A172 (cell line): ENCODE measurements at places on chromosomes 4 and X. TPM values are rescaled to one million over a fixed set of nuclear protein-coding genes. Genes with fewer than 3 reads are reported as not detected.
A peak's percentile ranks its signal among the peaks of the same experiment; 100 is the strongest.

GRCh38 chr4:18366892-18367291 is 345.3 kb upstream of the LCORL start:
- no peak for DNase-seq

DNA sequence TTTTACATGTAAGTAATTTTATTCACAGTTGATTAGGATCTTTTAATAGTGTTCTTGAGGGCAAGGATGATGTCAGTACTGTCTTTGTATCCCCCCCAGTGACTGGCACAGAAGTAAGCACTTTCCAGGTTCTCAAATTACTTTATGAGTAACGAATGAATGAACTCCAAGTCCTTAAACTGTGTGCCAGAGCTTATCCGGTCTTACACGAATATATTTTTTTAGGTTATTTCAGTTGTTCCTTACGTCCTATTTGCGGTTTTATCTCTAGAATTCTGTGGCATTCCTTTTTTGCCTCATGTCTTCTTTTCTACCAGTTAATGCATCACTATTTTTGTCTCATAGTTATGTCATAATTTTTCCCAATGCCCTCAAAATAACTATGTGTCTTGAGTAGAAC is 106.9 kb upstream of the MID1IP1 start:
- DNase-seq, result no peak

DNA sequence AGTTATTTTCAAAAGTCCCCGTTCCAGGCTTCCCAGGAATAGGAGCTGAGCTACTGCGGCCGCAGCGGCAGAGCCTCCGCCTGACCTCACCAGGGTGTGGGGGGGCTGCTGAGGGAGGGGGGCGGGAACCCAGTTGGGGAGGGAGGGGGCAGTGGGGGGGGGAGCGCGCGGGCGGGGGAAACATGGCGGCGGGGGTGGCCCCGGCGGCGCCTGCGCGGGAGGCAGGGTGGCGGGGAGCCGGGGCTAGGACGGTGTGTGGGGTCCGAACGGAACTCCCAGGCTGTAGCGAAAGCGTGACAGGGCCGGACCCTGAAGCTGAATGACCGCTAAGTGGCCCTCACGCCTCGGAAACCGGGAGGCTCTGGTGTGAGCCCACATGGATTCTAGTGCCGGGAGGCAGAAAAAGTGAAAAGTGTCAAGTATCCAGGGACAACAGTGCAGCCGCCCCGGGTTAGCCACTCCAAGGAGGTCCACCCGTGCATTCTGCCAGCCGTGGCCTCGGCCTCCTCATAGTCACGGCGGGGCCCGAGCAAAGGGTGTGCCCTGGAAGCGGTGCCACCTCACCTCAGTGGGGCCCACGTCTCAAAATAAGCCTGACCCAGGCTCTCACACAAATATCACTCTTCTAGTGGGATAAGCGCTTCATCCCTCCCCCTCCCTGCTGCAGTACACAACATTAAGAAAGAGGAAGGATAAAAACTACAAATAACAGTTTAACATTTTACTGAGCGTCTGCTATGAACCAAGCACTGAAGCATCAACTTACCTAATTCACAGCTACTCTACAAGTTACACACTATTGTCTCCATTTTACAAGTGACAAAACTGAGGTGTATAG is at the start of gene KLHL13:
Gene KLHL13 (minus strand): TSS at position 98 of the 838 bp plus-strand sequence. CDS start 88,337 bp downstream, outside the sequence.
- DNase-seq, result no peak

DNA sequence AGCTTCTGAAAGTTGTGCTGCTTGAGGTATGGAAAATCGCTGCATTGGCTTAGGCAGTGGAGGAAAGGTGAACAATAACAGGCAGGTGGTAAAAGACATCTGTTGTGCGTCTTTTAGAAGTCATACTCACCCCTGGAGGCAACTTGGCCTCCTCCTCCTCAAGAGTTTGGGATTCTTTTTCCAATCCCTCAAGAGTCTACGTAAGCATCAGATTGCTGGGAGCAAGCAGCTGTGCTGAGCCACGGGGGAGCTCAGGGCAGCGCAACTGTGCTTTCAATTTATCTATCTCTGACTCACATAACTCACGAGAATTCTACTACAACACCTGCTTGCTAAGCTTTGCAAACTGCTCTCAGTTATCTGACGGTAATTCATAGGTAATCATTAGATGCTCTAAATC is 6.4 kb upstream of the RBMX2 start:
- no peak for DNase-seq

- DNase-seq, result no peak
Observed at GRCh38 chrX:42739741-42740140, 38.2 kb downstream of the PPP1R2C start.

DNA sequence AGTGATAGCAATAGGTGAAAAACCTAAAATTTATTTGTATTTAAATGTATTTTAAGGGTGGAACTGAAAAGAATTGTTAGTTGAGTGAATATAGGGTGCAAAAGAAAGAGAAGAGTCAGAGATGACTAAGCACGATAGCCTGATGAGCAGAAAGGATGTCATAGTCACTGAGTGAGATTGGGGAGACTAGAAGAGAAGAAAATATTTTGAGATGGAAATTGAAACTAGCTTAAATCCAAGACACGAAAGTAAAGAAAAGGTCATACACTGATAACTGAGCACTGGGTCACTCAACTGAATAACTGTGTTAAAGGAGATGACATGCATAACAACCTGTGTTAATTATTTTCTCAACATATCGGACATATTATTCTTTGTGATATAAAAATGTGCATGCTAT is 55.5 kb downstream of the SPANXN4 start:
- no peak for DNase-seq

DNA sequence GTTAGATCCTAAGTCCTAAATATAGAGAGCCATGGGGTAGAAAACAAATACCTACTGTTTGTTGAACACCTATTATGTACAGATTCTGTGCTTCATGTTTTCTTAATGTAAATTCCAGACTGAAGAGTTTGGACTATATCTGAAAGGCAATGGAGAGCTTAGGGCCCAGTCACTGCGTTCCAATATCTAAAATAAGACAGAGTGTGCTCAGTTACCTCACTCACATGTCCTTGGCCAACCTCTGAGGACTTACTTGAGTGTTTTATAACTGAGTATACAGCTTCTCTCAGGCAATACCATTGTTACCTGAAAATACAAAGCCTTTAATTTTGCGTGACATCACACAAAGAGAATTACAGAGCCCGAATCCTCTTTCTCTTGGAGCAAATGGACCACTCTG is 53.2 kb downstream of the GRIA3 start:
- no peak for DNase-seq

- DNase-seq, result no peak
Observed at GRCh38 chr4:104493081-104493831, 1.4 kb downstream of the CXXC4 start.

DNA sequence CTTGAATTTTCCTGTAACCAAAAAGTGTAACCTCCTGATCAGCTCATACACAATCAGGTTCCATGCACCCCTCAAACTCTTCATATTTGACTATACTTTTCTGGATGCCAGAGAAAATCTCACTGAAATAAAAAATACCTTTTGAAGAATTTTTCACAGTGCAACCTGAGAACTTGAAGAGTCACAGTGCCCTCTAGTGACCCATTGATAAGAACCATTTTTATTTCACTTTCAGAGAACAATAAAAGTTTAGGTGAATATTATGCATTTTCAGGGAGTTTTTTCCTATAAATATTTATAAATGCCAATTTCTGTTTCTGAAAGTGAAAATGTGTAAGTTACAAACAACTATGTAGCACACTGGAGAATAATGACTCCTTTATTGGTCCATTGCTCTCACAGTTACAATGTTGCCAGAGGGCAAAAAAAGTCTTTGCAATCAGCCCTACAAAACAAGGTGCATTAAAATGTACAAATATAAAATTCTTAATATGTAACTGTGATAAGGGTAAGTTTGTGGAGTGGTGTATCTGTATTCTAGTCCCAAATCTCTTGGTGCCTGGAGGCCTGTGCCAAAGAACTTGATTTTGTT is 153.6 kb upstream of the INTU start:
- peak; percentile 24 for DNase-seq

GRCh38 chrX:16665089-16665488 is 15.1 kb downstream of the S100G start:
- DNase-seq, result peak; percentile 29

DNA sequence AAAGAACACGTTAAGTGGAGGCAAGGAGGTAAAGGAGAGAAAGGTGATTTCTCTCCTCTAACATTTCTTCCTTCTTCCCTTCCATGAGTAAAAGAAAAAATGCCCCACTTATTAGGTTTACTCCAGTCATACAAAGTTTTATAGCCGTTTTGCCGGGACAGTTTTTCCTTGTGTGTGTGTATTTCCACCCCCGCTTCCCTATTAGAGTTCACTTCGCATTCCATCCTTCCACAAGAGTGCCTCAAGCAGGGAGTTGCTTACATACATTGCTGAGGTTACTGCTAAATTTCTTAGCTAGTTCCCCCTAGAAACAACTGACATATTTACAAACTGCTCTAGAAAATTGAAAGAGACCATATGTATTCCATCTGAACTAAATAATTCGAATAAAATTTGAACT is 45.2 kb upstream of the BMP15 start:
- DNase-seq, result no peak

- DNase-seq, result no peak
Observed at GRCh38 chr4:38132843-38133662, 172.9 kb downstream of the PTTG2 start.

DNA sequence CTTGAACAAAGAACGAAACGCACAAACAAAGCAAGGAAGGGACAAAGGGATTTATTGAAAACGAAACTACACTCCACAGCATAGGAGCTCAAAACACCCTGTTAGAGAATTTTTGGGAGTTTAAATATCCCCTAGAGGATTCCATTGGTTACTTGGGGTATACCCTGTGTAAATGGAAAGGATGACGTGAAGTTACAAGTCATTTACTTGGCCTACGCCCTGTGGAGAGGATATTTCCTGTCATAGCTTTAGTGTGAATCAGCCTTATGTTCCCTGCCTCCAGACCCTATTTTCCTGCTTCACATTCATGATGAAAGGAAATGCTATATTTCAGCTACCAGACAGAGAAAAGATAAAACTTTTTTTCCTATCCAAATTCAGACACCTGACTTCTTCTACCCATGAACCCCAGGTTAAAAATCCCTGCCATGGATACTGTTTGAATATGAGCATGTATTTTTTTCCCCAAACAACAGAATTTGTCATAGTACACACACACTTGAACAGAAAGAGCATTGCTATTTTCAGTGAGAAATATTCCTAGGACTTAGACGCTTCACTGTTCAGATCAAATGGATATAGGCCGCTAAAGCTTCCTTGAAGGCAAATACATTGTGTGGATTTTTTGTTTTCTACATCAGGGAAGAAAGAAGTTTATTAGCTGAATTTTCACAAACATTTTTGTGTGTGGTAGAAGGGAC is 20.4 kb downstream of the PIN4 start:
- peak; percentile 90 for DNase-seq

DNA sequence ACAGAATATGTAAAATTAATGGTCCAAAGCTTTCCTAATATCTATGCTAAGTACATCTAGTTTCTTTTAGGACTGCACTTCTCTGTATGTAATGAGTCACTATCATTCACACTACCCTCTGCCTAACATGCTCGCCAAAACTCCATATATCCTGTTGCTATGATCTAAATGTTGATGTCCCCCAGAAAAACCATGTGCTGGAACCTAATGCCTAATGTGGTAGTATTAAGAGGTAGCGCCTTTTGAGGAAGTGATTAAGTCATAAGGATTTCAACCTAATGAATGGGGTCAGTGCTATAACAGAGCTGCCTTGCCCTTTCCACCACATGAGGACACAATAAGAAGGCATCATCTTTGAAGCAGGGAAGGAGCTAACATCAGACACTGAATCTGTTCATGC is 34.9 kb upstream of the NFKB1 start:
- DNase-seq, result no peak

GRCh38 chr4:150123796-150124677 is 45.8 kb downstream of the DCLK2 start:
- DNase-seq, result no peak

DNA sequence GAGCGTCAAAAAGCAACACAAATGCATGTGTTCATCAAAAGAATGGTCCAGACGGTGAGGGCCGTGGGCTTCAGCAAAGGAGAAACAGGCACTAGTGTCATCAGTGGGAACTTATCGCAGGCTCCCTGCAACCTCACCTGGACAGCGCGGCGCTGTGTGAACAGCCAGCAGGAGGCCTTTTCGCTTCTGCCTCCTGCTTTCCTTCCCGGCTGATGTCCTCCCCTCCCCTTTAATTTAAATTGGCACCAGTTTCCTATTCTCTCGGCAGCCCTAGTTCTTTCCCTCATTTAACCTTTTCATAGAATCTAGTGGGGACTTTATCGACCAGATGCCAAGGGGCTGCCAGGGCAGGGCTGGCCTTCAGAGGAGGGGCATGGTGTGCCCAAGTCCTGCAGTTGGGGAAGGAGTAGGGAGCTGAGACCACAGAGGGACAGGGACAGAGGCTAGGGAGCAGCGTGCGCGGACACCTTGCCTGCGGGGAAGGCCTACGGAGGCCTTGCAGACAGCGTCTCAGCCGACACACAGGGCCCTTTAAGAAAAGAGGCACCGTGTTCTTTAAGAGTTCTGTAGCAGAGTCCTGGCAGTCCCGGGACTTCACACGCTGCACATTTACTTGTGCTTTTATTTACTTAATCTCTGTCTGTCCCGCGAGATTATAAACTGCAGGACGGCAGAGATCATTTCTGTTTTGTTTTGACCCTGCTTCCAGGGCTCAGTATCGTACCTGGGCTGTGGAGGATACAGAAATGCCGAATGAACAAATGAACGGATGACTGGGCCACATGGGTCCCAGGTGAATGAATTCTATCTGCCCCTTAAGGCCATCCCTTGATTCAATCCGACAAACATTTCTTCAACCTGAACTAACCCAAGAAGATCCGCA is 8.4 kb upstream of the SORBS2 start:
- DNase-seq, result no peak

DNA sequence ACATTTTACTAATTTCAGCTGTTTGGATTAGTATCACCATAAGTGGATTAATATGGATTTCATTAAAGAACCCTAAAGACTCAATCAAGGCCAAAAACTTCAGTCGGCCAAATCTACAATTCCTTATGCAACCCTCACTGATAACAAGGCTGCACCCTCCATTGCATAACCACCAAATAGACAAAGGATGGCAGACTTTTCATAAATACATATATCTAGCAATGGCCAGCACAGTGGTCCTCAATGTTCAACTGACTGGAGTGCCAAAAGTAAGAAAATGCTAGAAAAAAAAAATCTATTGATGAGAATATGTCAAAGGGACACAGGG is 46.6 kb downstream of the MID1IP1 start:
- DNase-seq, result no peak

GRCh38 chr4:73193155-73193554 is 65.4 kb downstream of the ANKRD17 start:
- DNase-seq, result no peak

- DNase-seq, result no peak
Observed at GRCh38 chr4:113407409-113407808, 354.1 kb downstream of the CAMK2D start.

- no peak for DNase-seq
Observed at GRCh38 chr4:1851160-1851559, 4.8 kb downstream of the LETM1 start.

Gene FHDC1
- total RNA-seq, result 0.40 and 0.62 TPM in 2 replicates

Gene CFAP99
- not detected in 2 replicates for total RNA-seq

Gene CD40LG
- total RNA-seq, result not detected in 2 replicates

Gene HSFX1
- 0.19 and 0.84 TPM in 2 replicates for total RNA-seq

Gene HEPH
- not detected in 2 replicates for total RNA-seq

Gene PNCK
- total RNA-seq, result 0.48 and 2.7 TPM in 2 replicates

Gene TCEAL6
- total RNA-seq, result not detected in 2 replicates

Gene UNC5C
- 17.4 and 20.0 TPM in 2 replicates for total RNA-seq

Gene KCNIP4
- not detected in 2 replicates for total RNA-seq

Gene GPR50
- total RNA-seq, result not detected in 2 replicates

Gene CPZ
- 3.1 TPM in 2 replicates for total RNA-seq

Gene GYPA
- not detected in 2 replicates for total RNA-seq
